AG20443 (cell line): ENCODE measurements at places on chromosomes 7 and 10.

- DNase-seq: peak; percentile 45
Measured at GRCh38 chr10:68665841-68666240, 55.2 kb upstream of the CCAR1 start.

DNA sequence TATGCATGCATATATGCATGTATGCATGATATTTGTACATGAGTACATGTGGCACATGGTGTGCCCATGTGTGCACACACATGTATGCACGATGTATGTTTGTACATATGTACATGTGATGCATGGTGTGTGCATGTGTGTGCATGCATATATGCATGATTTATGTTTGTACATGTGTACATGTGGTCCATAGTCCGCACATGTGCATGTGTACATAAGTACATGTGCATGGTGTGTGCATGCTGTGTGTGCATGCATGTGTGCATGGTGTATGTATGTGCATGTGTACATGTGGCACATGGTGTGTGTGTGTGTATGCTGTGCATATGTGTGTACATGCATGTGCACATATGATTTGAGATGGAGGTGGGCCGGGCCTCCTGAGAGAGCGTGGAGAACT is 384.2 kb downstream of the TYW1 start:
- DNase-seq: no peak

DNA sequence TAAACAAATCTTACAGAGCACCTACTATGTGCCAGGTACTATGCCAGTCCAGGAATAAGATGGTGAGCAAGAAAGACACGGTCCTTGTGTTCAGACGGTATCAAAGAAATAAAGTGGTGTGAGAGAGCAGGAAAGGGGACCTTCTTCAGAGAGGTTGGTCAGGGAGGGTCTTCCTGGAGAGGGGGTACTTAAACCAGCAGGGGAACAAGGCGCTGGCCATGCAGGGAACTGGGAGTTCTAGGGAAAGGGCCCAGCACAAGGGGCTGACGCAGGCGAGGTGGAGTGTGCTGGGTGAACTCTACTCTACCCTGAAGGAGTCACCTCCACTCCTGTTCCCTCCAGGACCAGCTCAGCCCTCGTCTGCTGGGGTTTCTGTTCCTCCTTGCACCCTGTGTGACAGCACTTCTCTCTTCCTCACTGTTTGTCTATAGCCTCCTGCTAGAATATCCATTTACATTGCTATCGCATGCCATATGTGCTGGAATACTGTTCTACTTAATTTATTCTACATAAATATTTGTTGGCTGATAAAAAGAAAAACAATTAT is 73.5 kb downstream of the AOAH start:
- DNase-seq: no peak

- DNase-seq: no peak
Measured at GRCh38 chr10:14211610-14212009, 119.1 kb downstream of the FRMD4A start.

- no peak for DNase-seq
Measured at GRCh38 chr10:36491926-36492325, 633.5 kb upstream of the ANKRD30A start.

DNA sequence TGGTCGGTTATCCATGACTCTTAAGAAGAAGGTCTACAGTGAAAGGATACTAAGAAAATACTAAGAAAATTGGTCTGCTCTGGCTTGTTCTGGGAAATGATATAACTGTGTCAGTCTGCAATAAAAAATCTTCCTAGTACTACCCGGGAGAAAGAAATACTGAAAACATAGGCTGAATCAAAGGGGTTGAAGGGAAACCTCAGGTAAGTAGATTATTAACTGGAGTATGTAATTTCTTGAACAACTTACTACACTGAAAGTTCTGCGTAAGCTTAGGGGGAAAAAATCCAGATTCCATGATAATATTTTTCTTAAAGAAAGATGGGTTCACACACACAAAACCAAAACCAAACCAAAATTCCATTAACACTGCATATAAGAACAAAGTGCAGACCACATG is 143.3 kb downstream of the KMT2E start:
- DNase-seq: no peak

DNA sequence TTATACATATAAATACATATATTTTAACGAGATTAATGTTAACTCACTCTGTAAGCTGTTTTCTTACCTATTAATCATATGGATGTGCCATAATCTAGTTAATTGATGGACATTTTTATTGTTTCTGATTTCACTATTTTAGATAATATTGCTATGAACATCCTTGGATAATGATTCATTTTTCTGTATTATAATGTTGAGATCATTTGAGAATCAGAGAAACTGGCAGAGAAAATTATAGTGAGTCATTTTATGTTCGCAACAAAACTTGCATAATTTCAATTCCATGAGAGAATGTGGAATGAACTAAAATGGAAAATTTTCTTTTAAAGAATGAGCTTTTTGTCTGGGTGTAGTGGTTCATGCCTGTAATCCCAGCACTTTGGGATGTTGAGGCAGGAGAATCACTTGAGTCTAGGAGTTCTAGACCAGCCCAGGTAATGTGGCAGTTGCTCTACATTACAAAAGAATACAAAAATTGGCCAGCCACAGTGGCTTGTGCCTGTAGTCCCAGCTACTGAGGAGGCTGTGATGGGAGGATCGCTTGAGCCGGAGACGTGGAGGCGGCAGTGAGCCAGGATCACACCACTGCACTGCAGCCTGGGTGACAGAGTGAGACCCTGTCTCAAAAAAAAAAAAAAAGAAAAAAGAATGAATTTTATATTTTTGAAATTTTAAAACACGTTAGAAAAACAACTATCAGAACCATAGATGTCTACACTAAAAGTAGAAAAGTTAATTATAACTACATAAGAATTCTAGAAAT is 40.5 kb downstream of the PAPSS2 start:
- peak; percentile 67 for DNase-seq

DNA sequence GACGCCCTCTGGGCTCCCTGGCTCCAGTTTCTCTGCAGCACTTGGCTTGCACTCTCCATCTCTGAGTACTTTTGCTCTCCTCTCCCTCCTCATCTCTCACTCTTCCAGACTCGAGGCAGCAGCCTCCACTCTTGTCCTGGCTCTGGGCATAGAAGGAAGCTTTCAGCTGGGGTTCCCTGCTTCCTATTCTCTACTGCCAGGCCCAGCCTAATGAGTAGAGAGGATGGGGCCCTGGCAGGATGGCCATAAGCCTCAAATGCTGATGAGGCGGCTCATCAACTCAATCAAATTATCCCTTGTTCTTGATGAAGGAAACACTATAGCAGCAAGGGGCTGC is 55.8 kb downstream of the NEURL1 start:
- no peak for DNase-seq

GRCh38 chr10:47413531-47414226 is 29.6 kb upstream of the ZNF488 start:
- no peak for DNase-seq

DNA sequence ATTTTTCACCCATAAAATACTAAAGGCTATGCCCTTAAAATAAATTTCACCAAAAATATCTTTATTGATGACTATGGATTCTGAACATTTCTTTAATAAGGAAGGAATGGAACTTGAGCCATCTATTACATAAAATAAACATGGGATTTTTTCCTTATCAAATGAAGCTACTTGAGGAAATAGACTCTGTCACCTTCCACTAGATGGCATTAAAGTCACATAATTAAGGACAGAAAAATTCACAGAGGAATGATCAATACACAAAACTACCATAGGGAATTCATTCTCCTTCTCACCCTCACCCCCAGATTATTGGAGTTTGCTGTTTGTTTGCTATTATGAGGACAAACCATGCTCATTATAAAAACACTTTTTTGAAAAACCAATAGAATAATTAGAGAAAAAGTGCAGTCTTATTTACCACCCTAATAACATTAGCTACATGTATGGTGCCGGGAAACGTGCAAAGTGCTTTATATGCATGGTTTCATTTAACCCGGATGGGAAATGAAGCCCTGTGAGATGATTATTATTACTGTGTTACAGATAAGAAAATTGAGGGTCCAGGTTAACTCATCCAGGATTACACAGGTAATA is 21.1 kb upstream of the FOXI2 start:
- no peak for DNase-seq

DNA sequence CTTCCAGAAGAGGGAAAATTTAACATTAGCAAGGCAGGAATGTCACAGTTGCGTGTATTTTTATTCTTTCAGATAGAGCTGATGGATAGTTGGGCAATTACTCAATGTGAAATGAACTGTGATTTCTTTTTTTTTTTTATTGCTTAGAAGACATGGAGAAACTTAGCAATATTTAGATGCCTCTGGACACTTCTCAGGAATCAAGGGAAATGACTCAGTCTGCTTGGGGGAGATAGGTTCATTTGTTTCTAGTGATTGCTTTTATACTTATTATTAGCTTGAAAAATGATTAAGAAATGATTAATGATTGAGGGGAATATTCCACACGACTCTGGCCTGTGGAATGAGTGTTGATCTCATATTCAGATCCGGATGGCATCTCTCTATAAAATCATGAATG is 33.1 kb upstream of the TBX20 start:
- DNase-seq: no peak

DNA sequence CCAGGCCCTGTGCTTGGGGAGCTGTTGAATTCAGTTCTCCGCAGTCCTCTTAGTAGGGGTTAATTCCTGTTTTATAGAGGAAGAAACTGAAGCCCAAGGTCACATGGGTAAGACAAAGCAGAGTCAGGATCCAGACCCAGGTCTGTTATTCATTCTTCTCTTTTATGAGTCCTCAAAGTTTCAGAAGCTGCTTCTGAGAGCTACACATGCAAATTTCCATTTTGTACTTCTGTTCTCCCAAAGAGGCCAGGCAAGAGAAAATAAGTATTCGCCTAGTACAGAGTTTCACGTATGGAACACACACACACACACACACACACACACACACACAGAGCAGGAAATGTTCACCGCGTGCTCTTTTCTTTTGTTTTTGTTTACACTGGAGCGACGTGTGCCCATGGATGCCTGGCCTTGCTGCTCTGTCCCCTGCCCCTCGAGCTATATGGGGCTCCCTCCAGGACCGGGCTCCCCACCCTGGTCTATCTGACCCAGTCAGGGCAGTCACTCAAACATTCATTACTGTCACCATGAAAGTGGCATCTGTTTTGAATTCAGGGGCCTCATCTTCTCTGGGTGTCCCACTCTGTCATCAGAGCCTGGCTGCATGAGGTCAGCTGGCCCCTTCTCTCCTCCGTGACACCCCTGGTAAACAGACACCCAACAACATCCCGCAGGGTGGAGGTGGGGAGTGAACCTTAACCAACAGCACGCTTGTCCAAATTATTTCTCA is 84.4 kb downstream of the TNS3 start:
- no peak for DNase-seq

DNA sequence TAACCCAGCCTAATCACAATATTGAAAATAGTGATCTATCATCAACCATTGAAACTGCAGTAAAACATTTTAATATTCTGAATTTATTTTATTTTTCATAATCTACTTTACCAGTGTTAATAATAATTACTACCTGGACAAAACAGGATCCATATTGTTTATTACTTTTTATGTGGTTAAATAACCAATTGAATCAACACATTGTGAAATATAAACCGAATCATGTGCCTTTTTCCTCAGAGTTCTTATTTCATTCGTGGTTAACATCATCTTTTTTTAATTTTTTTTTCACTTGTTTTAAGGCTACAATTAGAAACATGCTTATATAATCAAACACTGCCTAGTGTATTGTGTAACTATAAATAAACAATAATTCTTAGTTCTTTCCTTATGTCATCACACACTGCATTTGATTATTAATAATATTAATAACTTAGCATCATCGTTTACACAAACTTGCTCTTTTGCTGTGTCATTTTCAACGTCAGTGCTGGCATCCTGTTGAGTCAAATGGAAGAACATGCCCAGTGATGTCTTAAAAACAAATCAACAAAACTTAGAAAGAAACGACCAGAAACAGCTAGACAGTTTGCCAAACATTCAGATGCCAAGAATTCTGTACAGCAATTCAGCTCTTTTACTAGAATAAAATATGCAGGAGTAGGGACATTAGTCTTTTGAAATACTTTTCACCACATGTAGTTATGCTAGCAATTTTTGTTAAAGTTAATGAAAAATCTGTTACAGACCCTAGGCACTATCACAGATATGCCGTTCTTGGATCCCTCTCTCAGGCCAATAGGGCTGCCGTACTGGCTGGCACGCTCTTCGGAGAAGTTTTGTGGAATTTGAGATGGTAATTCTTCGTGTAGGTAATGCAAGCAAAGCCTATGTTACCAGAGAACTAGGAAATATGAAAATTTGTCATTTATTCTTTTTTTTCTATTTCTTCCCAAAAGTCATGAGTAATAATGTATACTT is 330.4 kb upstream of the SEMA3A start:
- peak; percentile 56 for DNase-seq

DNA sequence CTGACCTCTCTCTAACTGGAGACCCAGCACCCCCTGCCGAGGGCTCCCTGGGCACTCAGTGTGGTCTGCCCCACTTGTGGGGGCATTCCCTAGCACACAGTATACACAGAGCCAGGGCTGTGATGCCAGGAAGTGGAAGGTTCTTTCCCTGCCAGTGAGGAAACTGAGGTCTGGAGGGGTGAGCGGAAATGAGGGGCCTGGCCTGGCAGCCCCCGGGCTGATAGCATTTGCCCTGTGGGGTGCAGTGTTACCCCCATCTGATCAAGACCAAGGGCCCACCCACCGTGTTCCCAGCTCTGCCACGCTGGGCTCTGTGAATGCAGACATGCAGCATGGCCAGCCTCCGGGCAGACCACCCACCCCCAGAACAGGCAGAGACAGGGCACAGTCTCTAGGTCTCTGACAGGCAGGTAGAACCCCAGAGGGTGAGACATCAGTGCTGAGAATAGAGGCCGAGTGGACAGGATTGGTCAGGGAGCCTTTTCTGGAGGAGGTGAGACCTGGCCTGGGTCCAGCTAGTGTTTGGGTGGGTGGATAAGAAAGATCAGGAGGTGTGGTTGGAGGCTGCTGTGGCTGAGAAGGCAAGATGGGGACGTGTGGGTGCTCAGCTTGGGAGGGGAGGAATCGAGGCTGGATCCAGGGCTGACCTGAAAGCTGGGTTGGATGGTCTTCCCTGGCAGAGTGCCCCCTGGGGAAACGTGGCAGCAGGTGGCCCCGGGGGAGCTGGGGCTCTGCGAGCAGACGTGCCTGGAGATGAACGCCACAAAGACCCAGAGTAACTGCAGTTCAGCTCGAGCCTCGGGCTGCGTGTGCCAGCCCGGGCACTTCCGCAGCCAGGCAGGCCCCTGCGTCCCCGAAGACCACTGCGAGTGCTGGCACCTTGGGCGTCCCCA is 10.8 kb upstream of the ZNF862 start:
- no peak for DNase-seq
